CD4-positive, alpha-beta T cell treated with Interleukin-21 for 1 hour (primary cell): ENCODE measurements at places on chromosomes 16 and 17.

DNA sequence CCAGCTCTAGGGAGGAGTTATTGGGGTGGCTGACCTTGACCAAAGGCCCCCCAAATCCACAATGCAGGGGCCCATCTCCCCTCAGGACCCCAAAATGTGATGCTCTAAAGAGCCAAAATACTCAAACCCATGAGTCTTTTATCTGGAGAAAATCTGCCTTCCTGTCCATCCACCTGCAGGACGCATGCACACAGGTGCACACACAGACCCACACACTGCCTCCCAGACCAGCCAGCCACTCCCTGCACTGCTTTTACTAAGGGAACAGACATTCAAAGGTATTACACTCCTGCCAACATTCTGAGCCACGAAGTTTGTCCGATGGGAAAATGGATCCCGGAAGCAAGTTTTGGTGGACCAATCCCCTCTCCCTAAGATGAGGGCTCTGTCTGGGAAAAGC is 76.1 kb upstream of the CDH5 start:
- no peak for DNase-seq

DNA sequence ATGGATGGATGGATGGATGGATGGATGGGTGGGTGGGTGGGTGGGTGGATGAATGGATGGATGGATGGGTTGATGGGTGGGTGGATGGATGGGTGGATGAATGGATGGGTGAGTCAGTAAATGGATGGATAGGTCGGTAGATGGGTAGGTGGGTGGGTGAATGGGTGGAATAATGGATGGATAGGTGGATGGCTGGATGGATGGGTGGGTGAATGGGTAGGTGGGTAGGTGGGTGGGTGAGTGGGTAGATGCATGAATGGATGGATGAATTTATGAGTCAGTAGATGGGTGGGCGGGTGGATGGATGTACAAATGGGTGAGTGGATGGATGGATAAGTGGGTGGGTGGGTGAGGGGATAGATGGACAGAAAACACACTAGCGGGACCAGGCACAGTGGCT is 4.9 kb downstream of the ZG16B start:
- DNase-seq: no peak

- no peak for DNase-seq
These were observed 67.4 kb upstream of the SOX9 start for GRCh38 chr17:72053449-72053848.

DNA sequence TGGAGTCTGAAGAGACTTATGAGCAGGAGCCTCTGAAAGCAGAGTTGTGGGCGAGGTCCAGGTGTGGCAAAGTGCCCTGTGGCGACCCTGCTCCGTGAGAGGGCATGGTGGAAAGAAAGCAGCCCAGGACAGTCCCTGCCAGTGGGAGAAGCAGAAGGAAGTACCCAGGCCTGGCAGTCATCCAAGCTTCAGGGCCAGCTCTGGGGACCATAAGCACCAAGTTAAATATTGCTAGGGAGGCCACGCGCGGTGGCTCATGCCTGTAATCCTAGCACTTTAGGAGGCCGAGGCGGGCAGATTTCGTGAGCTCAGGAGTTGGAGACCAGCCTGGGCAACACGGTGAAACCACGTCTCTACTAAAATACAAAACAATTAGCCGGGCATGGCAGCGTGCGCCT is 4.9 kb upstream of the ASGR1 start:
- no peak for DNase-seq

DNA sequence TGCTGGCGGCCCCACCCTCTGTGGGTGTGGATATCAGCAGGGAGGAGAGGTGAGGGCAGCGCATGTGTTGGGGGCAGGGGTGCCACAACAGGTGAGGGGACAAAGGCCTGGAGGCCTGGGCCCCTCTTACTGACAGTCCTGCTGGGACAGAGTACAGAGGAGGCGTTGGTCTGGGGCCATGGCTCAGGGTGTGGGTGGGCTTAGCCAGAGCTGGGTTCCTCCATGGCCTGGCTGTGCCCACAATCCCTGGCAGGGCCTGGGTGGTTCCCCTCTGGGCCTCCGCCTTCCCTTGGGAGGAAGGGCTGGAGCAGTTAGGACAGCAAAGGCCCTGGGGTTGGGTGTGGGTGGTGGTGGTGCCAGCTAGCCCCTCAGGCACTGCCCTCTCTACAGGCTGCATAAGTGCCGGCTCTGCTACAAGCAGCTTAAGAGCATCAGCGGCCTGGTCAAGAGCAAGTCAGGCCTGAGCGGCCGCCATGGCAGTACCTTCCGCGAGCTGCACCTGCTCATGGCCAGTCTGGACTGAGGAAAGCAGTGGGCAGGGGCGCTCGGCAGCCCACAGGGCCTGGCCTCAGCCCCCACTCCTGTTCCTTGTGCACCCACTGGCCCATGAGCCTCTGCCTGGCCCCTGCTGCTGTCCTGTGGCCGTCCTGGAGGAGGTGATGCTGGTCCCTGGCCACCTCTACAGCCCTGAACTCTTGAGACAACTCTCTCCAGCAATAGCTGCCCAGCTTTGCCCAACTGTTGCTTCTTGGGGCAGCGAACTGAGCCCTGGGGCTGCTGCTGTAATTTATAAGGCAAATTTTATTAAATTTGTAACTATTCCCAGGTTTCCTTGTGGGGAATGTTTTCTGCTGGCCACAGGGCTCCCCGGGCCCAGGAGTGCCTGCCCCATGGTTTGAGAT is 21.1 kb downstream of the KATNB1 start:
- DNase-seq: no peak

DNA sequence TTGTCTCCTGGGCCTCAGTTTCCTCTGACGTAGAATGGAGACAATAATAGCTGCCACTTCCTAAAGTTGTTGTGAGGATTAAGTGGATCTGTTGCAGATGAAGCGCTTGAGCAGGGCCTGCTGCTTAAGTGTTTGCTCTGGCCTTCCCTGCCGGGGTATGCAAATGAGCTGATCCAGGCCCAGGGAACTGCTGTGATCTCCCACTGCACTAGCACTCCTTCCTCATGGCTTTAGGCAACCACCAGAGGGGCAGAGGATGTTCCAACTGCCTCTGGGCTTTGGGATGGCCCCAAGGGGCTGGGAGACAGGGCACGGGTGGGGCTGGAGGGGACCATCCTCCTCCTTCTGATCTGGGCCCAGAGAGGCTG is 6.2 kb downstream of the SBK1 start:
- DNase-seq: no peak

DNA sequence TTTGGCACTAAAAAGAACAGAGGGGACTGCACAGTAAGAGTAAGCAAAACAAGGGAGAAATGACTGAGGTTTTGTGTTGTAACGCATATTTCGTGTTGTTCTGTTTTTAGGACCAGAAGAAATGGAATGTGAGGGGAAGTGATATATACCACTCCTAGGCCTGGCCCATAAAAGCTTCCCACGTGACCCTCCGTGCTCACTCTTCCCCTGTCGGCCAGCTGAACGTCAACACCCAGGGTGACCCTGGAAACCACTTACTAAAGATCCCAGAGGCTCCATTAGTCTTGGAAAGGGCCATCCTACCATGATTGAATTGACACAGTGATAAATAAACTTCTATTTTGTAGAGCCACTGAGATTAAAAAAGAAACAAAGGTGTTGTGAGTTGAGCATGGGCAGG is 79.8 kb downstream of the HELZ start:
- no peak for DNase-seq

- DNase-seq: no peak
These were observed 155.8 kb upstream of the SDK2 start for GRCh38 chr17:73799781-73800627.

- peak; percentile 40 for DNase-seq
These were observed 6.8 kb upstream of the ITGAD start for GRCh38 chr16:31386157-31386984.

DNA sequence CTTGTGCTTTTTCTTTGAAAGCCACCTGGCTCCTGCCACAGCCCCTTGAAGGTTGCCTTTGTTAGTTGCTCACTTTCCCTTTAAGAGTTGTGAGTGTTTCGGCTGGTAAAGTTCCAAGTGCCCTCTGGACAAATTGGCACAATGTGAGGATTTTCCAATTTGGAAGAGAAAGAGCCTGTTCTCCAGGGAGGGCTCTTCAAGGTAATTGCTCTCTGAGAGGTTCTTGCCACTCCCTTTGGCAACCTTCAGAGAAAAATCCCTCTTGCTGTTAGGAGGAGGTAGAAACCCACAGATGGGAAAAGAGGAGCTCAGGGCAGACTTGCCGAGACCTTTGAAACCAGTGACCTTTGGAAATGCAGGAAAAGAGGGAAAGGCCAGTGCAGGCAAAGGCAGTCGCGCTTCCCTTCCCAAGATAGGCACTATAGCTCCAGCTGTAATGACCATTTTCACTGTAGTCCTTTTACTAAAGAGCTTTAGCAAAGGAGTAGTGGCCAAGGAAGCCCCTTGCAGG is 49.0 kb upstream of the AKAP1 start:
- DNase-seq: no peak

DNA sequence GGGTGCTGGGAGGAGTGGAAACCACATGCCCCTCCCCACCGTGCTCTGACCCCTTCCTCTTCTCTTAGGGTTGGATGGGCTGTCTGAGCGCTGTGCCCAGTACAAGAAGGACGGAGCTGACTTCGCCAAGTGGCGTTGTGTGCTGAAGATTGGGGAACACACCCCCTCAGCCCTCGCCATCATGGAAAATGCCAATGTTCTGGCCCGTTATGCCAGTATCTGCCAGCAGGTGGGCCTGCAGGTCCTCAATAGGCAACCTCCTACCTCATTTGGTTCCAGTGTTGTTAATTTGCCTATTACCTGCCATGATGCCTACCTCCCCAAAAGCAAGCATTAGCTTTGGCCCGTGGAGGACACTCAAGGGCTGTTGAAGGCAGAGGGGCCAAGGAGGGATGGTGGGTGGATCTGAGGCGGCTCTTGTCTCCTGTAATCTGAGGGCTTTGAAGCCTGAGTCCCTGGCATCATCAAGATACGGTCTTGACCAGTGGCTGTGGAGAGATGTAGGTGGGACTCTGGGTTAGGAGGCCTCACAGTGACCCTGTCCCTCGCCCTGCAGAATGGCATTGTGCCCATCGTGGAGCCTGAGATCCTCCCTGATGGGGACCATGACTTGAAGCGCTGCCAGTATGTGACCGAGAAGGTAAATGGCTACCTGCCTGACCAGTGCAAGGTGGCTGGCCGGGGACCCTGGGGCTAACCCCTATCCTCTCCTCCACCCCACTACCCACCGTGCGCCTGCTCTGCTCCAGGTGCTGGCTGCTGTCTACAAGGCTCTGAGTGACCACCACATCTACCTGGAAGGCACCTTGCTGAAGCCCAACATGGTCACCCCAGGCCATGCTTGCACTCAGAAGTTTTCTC is 3.4 kb downstream of the ALDOA start:
- peak; percentile 68 for DNase-seq

DNA sequence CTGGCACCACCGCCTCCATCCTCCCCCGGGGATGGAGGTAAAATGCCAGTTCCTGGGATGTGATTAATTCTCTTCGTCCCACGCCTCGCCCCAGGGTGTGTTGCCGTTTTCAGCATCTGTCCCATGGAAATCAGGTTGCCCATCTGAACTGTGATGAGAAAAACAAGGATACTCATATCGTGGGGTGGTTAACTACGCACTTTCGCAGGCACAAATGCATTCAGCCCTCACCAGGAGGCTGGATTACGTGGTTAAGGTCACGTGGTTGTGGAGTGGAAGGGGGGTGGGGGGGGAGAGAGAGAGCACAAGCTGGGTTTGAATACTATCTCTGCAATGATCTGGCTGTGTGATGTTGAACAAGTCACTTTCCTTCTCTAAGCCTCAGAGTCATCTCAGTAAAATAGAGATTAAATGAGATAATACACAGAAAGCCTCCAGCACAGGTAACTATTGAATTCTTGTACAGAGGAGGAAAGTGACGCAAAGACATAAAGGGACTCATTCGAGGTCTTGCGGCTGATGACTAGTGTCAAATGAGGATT is 74.7 kb downstream of the BMERB1 start:
- DNase-seq: peak; percentile 28

- DNase-seq: no peak
These were observed 133.4 kb downstream of the SPACA3 start for GRCh38 chr17:33124871-33125551.

DNA sequence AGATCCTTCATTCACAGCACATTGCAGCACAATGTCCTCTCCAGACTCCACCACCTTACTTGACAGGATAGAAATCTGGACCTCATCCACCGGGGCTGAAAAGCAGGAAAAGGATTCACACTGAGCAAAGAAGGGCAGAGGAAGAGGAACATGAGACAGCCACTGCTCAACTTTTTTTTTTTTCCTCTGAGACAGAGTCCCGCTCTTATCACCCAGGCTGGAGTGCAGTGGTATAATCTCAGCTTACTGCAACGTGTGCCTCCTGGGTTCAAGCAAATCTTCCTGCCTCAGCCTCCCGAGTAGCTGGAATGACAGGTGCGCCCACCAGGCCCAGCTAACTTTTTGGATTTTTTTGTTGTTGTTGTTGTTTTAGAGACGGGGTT is 34.4 kb downstream of the PECAM1 start:
- no peak for DNase-seq

DNA sequence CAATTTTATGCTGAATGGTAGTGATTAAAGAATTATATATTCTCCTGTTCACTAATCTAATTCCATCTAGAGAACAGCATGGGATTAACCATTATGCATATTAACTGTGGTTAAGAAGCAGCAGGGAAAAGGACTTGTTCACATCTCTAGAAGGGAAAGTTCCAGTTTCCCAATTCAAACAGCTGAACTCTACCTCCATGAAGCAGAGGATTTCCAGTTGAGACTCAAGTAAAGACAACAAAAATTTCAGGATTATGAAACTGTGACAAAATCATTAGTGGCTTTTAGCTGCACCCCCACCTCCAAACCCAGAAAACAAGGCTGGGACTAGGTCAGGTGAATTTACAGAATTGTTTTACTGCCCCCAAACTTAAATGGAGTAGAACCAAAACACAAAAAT is 73.6 kb downstream of the USP32 start:
- no peak for DNase-seq

DNA sequence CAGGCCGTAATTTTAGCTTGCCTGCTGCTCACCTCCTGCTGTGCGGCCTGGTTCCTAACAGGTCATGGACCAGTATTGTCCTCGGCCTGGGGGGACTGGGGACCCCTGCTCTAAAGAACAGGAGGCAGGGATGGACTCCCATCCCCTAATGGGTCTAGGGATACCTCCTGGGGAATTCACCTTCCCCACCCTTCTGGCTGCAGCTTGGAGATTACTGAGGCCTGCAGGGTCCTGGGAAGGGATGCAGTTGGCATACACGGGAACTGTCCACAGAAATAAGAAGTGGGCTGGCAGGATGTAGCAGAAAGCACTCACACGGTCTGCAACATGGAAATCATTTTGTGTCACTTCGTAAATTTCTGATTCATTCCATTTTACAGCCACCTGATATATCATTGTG is 123.0 kb downstream of the C16orf95 start:
- no peak for DNase-seq
